Sigmoid colon (tissue), 7 donors: ENCODE measurements at places on chromosomes 16 and 17. TPM values are rescaled to one million over a fixed set of nuclear protein-coding genes. Genes with fewer than 3 reads are reported as not detected.

- DNase-seq, result no peak
Measured at GRCh38 chr17:6943406-6943805, 52.4 kb upstream of the ALOX12 start.

DNA sequence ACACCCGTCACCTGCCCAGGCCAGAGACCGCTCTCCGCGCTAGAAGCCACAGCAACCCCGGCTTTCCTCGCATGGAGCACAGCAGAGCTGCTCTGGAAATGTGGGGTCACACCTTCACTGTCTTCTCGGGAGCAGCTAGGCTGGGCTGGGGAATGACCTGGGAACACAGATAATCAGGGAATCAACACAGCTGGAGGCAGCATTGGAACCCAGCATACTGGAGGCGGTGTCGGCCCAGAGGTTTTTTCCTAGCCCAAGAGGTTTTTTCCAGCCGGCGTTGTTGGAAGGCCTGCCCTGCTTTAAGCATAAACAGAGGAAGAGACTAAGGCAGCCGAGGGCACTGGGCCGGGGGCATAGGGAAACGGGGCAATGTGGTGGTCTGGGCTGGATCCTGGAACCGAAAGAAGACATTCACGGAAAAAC, 791 bp upstream of the PLD6 start:
- DNase-seq, result no peak

DNA sequence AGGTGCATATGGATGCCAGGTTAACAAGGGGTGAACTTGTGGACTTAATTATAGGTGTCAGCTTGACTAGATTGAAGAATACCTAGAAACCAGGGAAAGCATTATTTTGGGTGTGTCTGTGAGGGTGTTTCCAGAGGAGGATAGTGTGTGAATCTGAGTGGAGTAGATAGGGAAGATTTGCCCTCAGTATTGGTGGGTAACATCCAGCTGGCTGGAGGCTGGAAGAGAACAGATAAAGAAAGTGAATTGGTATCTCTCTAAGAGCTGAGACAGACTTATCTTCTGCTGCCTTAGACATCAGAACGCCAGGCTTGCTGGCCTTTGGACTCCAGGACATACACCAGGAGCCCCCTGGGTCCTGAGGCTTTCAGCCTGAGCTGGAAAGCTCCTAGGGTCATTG, 75.2 kb downstream of the CDRT15 start:
- no peak for DNase-seq

DNA sequence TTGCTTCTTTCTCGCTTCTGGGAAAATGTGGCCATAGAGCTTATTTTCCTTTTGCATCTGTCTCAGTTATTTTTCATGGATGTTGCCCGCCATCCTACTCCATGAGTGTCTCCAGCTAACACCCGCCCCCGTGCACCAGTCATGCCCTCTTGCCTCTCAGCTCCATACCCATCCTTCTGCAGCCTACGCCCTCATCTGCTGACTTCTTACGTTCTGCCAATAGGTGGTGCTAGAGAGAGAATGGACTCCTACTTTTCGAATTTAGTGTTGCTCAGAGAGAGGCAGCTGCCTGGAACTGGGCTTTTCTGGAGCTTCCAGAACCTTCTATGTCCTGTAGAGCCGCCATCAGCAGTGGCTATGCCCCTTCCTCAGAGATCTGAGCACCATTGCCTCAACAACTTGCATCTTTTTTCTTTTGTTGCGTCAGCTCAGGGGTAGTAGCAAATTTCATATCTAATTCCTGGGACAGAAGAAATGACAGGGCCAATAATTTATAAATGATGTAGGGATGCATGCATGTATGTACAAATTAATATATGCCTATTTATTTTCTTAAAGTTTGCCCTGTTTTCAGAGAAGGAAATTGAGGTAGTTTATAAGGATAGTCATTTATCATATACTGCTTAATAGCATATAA, 119.7 kb upstream of the MYOCD start:
- DNase-seq, result no peak

TP53TG3E gene
- polyA plus RNA-seq, result not detected

ACSM2A gene
- 1.2 TPM for polyA plus RNA-seq
